ENCODE measurements at places on chromosomes 5 and 9. TPM values are rescaled to one million over a fixed set of nuclear protein-coding genes. Genes with fewer than 3 reads are reported as not detected.
A peak's percentile ranks its signal among the peaks of the same experiment; 100 is the strongest.

Gene BARHL1
- polyA plus RNA-seq: not detected

GRCh38 chr9:105413525-105413924 lies 34.3 kb upstream of the FSD1L start:
- DNase-seq: no peak

- DNase-seq: no peak
Observed at GRCh38 chr5:83516377-83516776, 44.8 kb downstream of the VCAN start.

DNA sequence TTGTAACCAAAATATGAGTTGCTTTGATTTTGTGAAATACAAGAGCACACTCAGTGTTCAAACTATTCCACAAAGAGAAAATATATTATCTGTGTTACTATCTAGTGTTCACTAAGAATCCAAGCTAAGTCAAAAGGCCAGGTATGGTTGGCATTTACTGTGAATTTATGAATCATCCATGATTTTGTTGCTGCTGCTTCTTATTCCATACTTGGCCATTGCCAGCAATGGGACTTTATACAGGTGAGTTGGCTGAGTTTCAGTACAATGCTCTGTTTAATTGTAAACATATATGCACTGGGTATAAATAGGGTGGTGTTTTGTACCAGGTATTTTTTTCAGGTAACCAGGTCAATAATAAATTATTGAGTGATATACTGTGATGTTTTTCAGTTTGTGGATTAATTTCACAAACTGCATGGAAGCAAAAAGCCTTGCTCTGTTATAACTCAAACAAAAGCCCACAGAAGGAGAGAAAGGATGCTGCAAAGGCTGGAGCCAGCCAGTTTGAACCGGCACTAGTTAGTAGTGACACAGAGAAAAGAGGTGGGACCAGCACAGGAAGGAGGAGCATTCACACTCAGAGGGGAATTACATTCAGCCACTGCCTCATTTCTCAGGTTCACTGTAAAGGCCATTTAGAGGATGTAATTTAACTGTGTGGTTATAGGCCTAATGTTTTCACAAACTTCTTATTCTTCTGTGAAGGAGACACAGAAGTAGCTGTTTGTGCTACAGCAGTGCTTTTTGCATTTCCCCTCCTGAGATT lies 381.8 kb downstream of the ADGRV1 start:
- DNase-seq: peak; percentile 32

Gene IRX2
- not detected for polyA plus RNA-seq

DNA sequence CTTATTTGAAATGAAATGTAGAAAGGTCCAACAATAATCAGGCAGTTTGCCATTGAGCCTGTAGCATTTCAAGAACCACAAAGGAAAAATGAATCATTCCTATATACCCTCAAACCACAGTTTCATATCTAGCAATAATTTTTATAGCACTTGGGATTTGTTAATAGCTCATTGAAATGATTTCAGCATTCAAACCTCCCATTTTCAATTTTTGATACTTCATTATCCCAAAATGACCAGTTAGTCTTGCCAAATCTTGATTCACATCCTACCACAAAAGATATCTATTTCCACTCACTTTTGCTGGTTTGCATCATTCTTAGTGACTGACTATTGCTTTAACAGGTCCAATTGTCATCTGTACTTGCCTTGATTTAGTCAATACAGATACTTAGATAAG lies 790.1 kb downstream of the TLE1 start:
- no peak for DNase-seq

- no peak for DNase-seq
Observed at GRCh38 chr5:34833090-34833489, 5.9 kb upstream of the TTC23L start.

Gene INSYN2B
- not detected for polyA plus RNA-seq

- no peak for DNase-seq
Observed at GRCh38 chr9:130040984-130041647, 1.9 kb downstream of the FNBP1 start.

DNA sequence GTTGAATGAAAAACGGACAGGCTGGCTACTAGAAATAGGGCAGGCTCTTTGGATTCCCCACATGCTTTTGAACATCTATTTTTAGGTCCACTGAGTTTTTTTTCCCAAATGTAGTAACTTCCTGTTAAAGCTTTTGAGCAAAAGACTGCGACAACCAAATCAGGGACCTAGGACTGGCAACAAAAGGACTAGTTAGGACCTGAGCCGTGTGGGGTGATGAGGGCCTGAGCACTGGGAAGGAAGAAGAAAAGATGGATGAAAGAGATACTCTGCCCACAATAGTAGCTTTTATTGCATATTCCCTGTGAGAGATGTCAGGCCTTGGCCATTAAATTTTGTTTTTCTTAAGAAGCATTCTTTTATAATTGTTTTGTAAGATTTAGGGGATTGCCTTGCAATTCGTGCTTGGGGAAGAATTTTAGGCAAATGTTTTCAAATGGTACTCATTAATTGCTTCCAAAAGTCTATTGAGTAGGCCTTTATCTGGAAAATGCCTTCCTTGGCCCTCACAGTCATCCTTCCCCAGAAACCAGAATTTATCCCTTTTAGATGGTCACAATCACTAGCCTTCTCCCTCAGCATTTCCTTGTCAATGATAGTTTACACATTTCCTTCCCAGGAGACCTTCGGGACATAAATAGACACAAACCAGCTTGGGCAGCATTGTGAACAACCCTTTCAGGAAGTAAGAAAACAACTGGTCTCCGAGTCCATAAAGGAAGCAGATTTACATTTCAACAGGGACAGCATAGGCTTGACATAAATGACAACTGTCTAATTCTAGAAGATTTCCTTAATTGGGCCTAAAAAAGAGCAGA lies 166.5 kb downstream of the RMI1 start:
- DNase-seq: no peak

DNA sequence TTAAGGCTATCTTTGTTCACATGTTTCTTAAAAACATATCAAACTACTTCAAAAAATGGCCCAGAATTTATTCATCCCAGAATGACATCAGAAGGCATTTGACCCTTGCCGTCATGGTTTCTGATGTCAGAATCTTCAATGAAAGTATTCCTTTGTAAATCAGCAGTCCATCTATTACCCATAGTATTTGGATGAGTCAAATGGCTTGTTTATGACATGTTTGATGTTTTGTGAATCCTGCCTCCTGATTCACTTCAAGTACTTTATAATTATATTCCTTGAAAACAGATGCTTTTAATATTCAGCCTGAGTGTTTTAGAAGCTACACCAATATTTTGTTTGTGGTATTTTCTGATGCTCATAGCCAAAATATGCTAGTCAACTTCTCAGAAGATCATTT lies 200.8 kb upstream of the MEF2C start:
- no peak for DNase-seq

- DNase-seq: no peak
Observed at GRCh38 chr5:161302559-161302958, 244.0 kb downstream of the GABRB2 start.

DNA sequence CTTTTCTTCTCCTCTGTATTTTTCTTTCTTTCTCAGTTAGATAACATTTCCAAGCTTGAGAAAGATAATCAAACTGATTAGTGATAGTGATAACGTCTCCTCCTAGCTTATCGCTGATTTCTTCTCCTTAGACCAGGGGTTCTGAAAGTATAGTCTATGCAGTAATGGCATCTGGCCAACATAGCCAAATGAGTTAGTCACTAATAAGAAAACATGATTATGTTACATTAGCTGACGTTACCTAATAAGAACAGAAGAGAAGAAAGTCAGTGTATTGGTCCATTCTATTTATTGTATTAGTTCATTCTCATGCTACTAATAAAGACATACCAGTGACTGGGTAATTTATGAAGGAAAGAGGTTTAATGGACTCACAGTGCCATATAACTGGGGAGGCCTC lies 111.2 kb downstream of the STRBP start:
- DNase-seq: no peak

DNA sequence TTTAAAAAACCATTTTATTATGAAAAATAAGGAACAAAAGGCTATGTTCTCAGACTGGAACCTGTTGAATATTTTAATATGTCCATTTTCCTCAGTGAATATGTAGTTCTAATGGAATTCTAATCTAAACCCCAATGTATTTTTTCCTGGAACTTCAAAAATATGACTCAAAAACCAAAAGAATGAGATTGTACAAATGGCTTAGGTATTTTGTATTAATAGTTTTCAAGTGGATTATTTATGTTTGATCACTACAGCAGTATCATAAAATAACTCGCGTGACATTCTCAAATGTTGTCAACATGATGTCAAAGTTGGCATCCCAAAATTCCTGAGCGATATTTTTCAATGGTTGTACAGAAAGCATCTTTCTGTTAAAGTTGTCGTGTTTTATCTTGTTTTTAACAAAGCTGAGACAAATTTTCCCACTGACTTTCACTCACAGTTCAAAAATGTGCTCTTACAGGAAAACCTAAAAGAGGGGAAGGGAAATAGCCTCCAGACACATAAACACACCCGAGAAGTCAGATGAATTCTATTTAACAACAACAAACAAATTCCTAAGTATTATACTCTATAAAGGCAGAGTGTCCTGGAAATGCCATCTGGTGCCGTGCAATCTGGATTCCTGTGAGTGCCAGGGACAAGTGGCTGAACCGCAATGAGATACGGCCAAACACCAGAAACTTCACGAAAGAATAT lies 68.1 kb upstream of the TAS2R1 start:
- DNase-seq: no peak

DNA sequence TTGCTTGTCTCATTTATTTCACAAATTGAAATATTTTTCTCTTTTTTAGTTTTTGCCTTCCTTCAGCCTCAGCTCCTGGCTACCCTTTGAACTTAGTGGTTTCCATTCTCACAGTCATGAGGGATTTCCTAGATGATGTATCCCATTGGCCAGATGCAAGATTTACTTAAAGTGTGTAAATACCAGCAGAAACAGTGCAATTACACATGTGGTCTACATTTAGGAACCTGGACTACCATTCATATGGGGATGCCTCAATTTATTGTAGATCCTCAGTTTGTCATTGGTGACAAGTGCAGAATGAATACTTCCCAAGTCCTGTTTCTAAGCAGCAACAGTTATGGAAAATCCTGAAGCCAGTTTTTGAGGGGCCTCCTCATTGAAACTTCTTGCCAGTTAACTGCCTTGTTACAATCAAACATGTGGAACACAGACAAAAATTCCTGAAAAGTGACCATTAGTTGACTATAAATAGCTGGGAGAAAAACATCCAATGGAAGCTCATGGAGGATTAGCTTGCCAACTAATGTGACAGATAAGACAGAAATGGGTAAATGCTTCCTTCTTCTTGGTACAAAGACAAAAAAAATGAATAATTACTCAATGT lies 113.6 kb upstream of the FER start:
- DNase-seq: no peak

Gene DCTN3
- polyA plus RNA-seq: 144 TPM

DNA sequence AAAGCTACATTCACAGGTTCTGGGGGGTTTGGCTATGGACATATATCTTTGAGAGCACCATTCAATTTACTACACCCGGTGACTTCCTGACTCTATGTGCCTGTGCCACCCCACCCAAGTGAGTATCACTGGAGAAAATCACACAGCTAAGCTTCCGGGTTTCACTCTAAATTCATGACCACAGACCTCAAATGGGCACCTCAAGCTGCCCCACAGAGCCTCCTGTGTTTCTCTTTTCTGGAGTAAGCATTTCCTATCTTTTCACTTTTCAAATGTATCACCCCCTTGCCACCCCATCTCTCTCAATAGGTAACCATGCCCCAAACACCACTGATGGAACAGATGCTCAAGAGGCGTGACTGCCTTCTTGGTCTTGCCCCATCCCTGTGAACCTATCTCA lies 49.2 kb upstream of the NEK6 start:
- DNase-seq: no peak

Gene DROSHA
- 8.8 TPM for polyA plus RNA-seq

Gene PKD2L2
- polyA plus RNA-seq: 0.43 TPM

GRCh38 chr5:54841481-54841880 lies 143.9 kb downstream of the ESM1 start:
- DNase-seq: no peak

- DNase-seq: no peak
Observed at GRCh38 chr5:29197631-29198454, 1995.6 kb upstream of the CDH6 start.

Gene MYORG
- 0.09 TPM for polyA plus RNA-seq

DNA sequence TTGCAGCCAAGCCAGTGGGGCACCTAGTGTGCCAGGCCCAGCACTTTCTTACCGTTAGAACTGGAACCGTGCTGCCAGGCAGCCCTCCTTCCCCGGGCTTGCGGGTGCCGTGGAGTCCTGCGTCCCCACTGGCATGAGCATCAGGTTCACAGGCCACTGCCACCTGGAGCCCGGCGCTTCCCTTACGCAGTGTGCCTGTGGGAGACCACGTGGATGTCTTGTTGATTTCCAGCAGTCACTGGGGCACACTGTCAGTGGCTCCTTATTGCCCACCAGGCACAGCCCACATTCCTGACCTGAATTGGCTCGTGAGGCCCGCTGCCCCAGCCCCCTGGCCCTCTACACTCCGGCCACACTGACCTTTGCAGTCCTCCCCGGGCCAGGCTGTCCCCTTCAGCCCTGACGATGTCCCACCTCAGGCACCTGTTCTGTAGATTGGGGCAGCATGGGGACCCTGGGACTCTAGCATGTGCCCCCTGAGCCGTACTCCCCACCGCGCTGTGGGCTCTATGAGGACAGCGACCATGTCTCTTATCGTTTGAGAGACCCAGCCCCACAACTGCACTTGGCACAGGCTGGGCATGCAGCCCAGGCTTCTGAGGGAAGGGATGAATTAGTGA lies 10.4 kb upstream of the CEL start:
- DNase-seq: no peak

DNA sequence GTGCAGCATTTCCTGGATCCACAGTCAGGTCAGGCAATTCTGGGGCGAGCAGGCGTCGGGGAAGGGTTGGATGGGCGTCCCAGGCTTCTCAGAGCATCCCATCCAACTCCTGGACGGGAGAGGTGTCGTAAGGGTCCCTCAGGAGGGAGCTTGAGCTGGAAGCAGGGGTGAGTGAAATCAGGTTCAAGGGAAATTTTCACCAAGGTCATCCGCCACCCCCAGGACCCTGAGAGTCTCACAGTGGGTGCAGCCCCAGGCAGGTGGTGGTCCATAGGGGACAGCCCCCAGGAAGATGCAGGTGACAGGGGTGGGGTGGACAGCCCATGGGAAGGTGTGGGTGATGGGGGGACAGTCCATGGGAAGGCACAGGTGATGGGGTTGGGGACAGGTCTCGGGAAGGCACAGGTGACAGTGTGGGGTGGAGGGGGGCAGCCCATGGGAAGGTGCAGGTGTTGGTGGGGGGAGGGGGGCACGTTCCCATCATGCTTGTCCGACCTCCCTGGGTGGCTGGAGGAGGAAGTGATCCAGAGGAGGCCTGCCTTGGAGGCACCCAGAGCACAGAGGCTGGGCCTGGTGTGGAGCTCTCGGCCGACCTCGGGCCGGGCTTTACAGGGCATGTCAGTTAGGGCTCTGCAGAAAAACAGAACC lies 48.9 kb downstream of the AHRR start:
- no peak for DNase-seq

- no peak for DNase-seq
Observed at GRCh38 chr9:121675381-121675780, 23.9 kb downstream of the DAB2IP start.

Data from CD4-positive, alpha-beta memory T cell (primary cell).